GM19239 (cell line): ENCODE measurements at places on chromosomes 5 and 9.
A peak's percentile ranks its signal among the peaks of the same experiment; 100 is the strongest.

- DNase-seq = no peak
Observed at GRCh38 chr9:134088063-134088725, 20.4 kb upstream of the BRD3 start.

- DNase-seq = no peak
Observed at GRCh38 chr5:126680191-126680817, 79.6 kb downstream of the PHAX start.

GRCh38 chr5:99614888-99615287 lies 686.1 kb upstream of the CHD1 start:
- DNase-seq = no peak

DNA sequence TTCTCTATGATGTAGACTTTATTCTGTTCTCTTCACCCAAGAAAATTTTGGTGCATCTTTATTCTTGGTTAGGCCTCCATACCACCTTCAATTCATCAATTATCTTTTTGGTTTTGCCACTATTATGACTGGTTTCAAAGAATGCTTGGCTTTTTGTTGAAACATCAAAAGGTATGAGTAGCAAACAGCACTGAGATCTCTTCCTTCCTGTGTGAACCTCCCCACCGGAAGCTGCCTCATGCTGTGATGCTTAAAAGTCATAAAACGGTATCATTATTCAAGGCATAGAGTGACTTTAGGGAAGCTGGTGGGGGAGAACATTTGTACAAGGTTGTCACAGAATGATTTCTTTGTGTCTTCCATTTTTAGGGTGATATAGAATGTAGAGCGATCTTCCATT lies 70.6 kb downstream of the IQGAP2 start:
- peak; percentile 14 for DNase-seq

- DNase-seq = no peak
Observed at GRCh38 chr5:167866797-167867196, 424.6 kb upstream of the WWC1 start.

GRCh38 chr9:35771943-35772342 lies 17.9 kb upstream of the MSMP start:
- no peak for DNase-seq

DNA sequence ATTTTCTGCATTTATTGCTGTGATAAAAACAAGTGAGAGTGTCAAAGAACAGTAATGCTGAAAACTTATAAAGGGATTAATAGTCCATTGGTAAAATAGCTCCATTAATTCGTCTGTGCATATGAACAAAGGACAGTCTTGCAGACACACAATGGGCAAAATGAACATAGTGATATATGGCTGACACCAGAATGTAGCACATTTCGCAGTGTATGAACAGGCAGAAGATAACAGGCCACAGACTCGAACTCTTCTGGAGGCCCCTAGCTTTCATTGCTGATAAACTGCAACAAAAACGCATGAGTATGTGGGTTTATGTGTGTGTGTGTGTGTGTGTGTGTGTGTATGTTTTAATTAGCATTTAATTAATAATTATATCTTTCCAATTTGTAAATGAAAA lies 354.8 kb downstream of the TAF11L14 start:
- no peak for DNase-seq

DNA sequence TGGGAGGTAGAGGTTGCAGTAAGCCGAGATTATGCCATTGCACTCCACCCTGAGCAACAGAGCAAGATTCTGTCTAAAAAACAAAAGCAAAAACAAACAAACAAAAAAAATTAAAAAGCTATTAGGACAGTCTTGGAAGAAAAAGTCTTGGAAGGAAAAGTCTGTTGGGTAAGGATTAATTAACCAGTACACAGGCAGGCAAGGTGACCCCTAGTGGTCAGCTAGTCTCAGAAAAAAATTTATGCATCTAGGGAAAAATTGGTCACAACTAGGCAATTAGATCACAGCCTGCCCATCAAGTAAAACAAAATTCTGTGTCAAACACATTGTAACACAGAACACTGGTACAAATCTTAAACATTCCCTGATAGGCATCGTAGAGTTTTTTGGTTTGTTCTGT lies 6.7 kb upstream of the ANKRD18B start:
- no peak for DNase-seq

GRCh38 chr5:16067415-16067814 lies 112.2 kb downstream of the MARCHF11 start:
- DNase-seq = no peak
